ENCODE measurements at places on chromosomes 3 and 15.
A peak's percentile ranks its signal among the peaks of the same experiment; 100 is the strongest.

DNA sequence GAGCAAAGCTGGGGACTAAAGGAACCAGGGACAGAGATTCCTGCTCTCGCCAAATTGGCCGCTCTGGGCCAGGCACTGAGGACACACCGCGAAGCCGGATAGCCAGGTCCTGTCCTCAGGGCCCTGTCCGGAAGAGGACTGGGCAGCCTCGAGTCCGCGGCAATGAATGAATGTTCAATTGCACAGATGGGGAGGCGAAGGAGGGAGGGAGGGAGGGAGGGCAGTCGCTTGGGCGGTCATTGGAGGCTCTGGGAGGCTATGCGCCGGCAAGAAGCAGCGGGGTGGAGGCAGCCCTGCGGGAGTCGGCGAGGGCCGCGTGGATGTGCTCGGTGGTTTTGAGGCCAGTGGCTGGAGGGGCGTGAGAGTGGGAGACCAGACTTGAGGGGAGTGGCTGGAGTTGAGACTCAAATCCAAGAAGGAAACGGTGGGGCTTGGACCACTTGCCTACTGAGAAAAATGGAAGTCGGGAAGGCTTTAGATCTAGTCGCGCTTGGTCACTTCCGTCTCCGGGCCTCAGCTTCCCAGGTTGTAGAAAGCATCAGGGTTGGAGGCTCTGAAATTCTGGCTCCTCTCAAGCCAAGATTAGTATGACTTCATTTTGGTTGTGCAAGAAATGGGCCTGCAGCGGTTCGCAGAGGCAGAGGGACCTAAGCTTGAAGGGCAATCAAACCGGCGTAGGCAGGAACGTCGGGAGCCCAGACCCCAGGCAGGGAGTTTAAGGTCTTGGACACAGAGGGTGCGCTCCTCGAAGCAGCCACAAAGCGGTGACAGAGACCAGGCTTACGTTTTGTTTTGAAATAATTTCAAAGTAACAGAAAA, 21.1 kb upstream of the PLXND1 start:
- no peak for DNase-seq

GRCh38 chr3:184874709-184875644, 63.0 kb downstream of the VPS8 start:
- DNase-seq = no peak

DNA sequence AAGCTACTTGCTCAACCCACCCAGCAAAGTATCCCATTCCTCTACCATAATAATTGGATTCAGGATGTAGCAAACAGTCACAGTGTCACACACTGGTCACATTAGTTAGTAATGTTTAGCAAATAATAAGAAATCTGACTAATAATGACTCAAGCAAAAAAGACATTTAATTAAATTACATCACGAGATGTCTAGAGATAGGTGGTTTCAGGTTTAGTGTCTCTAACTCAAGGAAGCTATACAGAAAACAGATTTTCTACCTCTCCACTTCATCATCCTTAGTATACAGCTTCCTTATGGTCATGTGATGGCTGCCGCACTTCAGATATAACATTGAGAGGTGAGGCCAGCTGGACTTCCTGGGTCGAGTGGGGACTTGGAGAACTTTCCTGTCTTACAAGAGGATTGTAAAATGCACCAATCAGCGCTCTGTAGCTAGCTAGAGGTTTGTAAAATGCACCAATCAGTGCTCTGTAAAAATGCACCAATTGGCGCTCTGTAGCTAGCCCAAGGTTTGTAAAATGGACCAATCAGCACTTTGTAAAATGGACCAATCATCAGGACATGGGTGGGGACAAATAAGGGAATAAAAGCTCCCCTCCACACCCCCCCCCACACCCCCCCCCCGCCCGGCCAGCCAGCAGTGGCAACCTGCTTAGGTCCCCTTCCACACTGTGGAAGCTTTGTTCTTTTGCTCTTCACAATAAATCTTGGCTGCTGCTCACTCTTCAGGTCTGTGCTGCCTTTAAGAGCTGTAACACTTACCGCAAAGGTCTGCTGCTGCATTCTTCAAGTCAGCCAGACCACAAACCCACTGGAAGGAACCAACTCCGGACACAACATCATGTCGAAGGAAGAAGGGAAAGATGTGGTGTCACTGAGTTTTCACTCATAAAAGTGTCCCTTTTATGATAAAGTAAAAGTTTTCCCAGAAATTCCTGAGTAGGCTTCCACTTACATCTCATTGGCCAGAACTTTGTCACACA, 24.9 kb upstream of the ARPIN start:
- no peak for DNase-seq

DNA sequence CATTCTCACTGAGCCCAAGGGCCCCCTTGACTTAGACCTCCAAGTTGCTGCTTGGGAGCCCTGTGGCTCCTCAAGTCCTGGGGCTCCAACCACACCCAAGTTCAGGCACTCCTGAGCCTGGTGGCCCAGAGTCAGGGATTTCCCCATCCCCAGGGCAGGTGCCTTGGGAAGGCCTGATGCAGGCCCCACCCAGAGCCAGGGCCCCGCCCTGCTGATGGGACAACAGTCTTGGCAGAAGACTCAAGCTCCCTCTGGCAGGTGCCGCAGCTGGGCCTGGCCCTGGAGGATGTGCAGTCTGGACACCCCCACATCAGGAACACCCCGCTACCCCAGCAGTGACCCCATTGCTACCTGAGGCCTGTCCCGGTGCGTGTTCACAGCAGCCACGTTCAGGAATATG, 17.7 kb upstream of the SHISA5 start:
- no peak for DNase-seq

DNA sequence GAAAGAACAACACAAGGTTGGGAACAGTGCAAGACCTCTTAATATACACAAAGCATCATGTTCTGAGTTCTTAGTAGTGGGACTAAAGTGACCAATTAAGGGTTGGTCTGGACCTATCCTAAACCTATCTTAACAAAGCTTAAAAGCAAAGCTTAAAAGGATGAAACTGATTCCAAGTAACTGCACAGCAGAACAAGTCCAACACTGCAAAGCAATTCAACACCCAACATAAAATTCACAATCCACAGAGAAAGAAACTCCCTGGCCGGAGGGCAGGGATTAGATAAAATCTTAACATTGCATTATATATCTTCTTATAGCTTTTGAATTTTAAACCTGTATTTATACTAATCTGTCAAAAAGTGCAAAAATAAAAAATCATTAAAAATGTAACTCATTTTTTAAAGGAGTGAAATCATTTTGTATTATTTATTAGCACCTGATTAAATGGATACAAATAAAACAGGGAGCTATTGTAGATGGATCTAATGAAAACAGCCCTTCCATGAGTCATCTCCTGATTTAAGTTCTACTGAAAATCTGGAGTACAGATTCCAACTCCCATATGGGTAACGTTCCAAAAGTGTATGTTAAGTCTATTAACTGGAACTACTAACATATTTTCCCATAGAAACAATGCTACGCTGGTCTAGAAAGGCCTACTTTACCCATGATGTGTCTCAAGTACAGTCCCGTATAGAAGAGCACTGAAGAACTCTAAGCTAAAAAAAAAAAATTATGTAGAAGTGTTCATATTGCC, 34.9 kb downstream of the PIK3R4 start:
- no peak for DNase-seq

- DNase-seq = peak; percentile 57
These were observed 51.9 kb upstream of the MUC13 start for GRCh38 chr3:124986192-124987143.

DNA sequence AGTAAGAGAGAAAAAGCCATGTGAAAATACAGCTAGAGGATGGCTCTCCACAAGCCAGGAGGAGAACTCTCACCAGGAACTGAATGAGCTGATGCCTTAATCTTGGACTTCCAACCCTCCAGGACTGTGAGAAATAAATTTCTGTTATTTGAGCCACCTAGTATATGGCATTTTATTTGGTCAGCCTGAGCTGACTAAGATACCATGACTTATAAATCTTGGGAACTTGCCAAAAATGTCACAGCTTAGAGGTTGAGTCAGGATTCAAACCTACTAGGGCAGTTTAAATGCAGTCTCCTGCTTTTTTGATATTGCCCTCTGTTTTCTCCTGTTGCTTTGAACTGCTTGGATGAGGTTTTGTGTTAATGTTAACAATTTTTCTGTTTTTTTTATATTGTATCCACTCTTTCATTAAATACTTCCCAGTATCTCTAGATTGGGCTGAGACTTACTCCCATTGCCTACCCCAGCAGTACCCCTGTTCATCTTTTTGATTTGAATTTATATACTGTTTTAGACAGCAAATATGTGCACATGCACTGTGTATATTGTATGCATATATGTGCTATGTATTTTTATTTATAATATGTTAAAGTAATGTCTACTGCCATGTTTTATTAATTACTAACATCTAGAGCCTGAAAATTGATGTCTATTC, 1223.2 kb downstream of the OTOL1 start:
- peak; percentile 67 for DNase-seq

- DNase-seq = no peak
These were observed 826 bp downstream of the CCDC66 start for GRCh38 chr3:56557831-56558170.

- DNase-seq = no peak
These were observed 25.5 kb upstream of the DPPA4 start for GRCh38 chr3:109362823-109363222.

GRCh38 chr15:58081456-58081855, 15.9 kb upstream of the ALDH1A2 start:
- DNase-seq = no peak

- no peak for DNase-seq
These were observed 31.0 kb downstream of the MAP2K1 start for GRCh38 chr15:66417736-66418135.

DNA sequence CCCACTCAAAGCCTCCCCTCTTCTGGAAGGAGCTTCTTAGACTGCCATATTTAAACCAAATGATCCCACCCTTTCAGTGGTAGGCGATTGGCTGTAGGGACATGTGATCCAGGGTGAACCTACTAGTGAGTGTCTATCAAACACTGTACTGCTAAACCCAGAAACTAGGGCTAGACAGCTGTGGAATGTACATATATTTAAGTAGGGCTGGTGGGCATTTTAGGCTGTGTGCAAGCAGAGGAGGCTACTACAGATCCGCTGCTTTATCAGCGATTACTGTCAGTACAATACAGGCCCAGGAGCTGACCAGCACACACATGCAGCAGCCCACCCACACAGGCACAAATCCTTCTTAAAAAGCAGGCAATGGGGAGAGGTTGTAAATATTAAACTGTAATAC, 15.4 kb upstream of the LARP6 start:
- DNase-seq = no peak

- no peak for DNase-seq
These were observed 92.5 kb downstream of the LIPC start for GRCh38 chr15:58524247-58524646.

DNA sequence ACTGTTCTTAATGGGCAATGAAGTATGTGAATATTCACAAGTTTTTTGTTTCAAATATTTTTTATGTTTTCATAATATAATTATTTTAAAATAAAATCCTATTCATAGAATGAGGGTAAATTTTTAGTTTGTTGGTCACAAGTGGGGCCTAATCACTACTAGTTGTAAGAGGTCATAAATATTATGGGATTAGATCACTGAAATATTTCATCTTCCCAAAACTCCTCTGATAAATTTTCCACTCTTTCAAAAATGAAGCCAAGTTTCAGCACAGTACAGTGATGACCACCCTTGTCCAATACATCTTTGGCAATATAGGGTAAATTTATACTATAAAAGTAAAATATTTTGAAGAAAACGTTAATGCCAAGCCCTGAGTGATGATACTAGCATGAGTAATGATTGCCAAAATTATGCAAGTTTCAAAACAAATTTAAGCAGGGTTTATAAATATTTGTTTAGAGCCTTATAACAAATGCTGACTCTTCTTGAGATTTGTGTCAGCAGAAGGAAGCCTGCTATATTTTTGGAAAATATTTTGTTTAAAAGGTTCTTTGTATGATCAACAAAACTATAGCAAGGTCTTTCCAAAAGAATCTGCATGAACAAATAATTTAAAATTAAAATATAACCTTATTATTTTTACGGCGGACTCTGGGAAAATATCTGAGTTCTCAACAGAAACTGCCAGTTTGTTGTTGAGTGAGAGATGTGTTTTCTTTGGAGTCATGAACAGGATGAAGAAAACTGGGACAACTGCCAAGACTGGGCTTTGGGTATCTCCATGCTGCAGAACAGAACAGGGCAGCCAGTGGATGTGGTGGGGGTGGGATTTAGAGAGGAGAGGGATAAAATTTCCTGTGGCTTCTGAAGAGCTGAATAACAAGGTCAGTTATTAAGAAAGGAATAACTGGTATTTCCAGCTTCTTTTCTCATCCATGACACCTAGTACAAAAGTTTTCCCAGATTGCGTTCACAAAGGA, 17.9 kb upstream of the TM4SF1 start:
- no peak for DNase-seq

DNA sequence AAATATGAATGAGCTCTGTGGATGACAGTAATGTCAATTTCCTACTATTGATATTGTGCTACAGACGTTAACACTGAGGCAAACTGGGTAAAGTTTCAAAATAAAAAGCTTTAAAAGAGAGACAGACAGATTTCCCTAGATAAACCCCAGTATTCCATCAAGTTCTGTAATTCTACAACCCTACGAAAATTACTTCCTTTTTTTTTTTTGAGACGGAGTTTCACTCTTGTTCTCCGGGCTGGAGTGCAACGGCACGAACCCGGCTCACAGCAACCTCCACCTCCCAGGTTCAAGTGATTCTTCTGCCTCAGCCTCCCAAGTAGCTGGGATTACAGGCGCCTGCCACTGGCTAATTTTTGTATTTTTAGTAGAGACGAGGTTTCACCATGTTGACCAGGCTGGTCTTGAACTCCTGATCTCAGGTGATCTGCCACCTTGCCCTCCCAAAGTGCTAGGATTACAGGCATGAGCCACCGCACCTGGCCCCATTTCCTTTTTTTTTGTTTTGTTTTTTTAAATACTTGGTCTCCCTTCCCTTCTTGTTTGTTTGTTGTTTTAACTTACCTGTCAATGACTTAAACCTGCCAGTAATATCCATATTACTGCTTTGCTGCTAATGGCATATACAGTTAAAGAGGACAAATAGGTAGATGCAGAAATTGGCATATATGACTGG, 57.2 kb downstream of the CBLB start:
- no peak for DNase-seq

- no peak for DNase-seq
These were observed 30.6 kb upstream of the UBE3A start for GRCh38 chr15:25469377-25469776.

DNA sequence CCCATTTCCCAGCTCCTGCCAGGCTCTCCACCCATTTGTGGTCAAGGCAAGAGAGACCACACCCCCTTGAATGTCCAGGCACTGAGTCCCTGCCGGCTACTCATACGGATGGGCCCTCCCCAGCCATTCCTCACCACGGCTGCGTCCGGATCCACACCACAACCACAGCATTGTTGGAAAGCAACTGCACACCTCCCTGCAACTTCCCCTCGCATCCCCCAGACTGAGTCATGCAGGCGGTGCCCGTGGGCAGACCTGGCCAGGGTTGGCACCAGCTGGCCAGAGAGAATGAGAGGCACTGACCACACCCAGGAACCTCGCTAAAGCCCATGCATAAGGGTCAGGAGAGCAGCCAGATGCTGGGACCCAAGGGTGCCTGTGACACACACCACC, 30.5 kb downstream of the LOXL1 start:
- peak; percentile 74 for DNase-seq

GRCh38 chr3:104180906-104181305, 1185.8 kb upstream of the ALCAM start:
- DNase-seq = no peak
